Large intestine (tissue), 12 donors: ENCODE measurements at places on chromosomes 4 and X. TPM values are rescaled to one million over a fixed set of nuclear protein-coding genes. Genes with fewer than 3 reads are reported as not detected.

The CDS1 gene
- polyA plus RNA-seq: 59.6 TPM

The PAGE1 gene
- polyA plus RNA-seq: not detected

The COL25A1 gene
- 2.5 TPM for polyA plus RNA-seq

The RGN gene
- 170 TPM for polyA plus RNA-seq

The MEPE gene
- not detected for polyA plus RNA-seq

The GAGE2A gene
- polyA plus RNA-seq: not detected

The BEX1 gene
- 88.9 TPM for polyA plus RNA-seq

The SPACA5B gene
- not detected for polyA plus RNA-seq

The MAOB gene
- polyA plus RNA-seq: 130 TPM

The ADH1A gene
- 1.3 TPM for polyA plus RNA-seq

The NR3C2 gene
- 6.8 TPM for polyA plus RNA-seq

The ANOS1 gene
- 5.9 TPM for polyA plus RNA-seq

The EREG gene
- 6.8 TPM for polyA plus RNA-seq

The CLCN4 gene
- 1.9 TPM for polyA plus RNA-seq
